Activated CD8-positive, alpha-beta memory T cell treated with anti-CD3 and anti-CD28 coated beads, Interleukin-2, amount 50 U/mL, for 48 hours (primary cell): ENCODE measurements at places on chromosomes 2 and 18.

DNA sequence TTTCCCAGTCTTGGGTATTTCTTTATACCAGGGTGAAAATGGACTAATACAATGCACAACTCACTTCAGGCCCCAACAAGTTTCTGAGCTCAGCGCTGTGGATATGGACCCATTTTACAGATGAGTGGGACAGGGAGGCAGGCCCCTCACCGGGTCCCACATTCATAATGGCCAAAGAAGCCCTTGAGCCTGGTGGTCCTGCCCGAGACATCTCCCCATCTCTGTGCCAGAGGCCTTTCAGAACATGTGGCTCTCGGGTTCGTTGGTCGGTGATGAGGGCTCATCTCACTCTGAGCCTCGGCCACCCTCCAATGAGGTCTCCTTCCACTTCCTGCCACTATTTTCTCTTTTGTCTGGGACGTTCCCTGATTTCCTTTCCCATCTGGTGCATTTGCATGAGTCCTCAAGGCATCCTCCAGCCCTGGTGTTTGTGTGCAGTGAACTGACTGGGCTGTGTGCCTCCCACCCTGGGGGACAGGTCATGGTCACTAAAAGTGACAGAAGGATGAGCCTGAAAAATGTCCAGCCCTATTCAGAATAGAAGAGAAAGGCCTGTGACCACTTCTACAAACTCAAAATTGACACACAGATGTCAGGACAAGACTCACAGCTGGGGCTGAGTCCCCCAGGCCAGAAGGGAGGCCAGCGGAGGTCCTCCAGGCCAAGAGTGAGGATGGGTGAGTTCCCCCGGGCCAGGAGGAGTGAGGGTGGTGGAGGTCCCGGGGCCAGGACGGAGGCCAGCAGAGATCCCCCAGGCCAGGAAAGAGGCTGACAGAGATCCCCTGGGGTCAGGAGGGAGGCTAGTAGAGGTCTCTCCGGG is 134.5 kb downstream of the PTGR3 start:
- DNase-seq: no peak

- no peak for DNase-seq
Measured at GRCh38 chr2:177161741-177162460, 50.7 kb upstream of the HNRNPA3 start.

DNA sequence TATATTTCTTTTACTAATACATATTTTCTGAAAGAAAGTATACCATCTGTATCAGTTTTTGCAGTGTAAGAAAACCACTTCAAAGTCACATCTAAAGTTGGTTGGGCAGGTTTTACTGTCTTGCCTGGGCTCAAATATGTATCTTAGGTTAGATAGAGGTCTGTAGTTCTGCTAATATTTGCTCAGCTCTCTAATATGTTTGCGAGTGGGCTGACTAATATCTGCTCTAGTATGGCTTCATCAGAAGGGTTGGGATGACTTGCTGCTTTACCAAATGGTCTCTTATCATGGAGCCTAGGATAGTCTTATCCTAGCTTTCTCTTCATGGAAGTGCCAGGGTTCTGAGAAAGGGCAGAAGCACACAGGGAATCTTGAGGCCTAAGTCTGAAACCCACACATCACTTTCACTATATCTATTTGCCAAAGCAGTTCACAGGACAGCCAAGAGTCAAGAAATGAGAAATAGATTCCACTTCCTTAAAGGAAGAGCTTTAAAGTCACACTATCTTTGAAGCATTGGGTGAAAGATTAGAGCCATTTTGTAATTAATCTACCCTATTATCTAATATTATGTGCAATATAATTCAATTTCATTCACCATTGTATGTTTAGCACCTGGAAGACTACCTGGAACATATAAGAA is 610.0 kb downstream of the KCNJ3 start:
- no peak for DNase-seq

- DNase-seq: no peak
Measured at GRCh38 chr2:28488083-28488830, 7.6 kb upstream of the PLB1 start.

- no peak for DNase-seq
Measured at GRCh38 chr18:8140841-8141501, 468.3 kb upstream of the RAB12 start.

DNA sequence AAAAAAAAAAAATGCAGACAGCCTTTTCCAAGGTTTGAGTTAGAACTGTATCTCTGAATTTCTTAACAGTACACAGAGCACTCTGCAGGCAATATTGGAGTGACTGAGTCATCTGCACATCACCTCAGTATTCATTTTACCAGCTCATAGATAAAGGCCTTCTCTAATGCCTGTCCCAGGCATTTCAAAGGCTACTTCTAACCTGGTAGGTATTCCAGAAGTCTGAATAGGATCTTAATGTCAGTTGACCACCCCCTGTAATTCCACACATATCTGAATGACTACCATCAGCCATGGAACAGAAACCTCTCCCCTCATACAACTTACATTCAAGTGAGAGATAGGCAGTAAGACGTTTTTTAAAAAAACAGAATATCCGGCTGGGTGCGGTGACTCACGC is 9.0 kb downstream of the METTL21A start:
- DNase-seq: no peak

DNA sequence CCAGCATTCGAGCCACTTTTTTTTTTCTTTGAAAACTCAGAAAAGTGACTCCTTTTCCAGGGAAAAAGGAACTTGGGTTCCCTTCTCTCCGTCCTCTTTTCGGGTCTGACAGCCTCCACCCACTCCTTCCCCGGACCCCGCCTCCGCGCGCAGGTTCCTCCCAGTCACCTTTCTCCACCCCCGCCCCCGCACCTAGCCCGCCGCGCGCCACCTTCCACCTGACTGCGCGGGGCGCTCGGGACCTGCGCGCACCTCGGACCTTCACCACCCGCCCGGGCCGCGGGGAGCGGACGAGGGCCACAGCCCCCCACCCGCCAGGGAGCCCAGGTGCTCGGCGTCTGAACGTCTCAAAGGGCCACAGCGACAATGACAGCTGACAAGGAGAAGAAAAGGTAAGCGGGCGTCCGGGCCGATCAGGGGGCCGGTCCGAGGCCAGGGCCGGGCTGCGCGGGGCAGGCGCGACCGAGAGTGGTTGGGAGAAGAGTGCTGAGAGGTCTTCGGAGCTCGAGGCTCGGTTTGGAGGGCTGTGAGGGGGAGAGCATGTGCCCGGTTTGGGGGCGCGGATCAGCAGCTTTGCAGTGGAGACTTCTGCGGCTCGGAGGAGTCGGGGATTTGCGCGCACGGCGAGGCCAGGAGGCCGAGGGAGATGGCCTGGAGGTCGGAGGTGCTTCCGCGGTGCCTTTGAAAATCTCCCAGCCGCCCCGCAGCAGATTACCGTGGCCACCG is 502 bp downstream of the EPAS1 start:
- peak; percentile 77 for DNase-seq

GRCh38 chr18:70188113-70188512 is 17.4 kb downstream of the RTTN start:
- no peak for DNase-seq

GRCh38 chr2:154261473-154262027 is 389.8 kb downstream of the GALNT13 start:
- no peak for DNase-seq

DNA sequence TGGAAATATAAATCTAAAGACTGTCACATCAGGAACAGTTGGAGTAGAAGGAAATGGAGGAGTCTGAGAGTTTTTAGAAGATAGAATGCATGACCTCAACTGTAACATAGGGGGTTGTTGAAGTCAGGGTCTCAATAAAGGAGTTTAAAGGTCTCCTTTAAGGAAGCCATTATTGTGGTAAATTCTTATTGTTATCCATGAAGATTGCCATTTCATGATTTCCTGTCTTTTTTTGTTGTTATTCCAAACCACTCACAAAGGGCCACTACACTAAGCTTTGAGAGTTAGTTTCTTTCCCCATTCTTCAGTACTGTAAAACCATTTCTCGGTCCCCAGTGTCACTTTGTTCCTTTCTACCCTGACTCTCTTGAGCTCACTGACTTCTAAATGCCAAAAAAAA is 134.0 kb downstream of the DTNA start:
- no peak for DNase-seq

DNA sequence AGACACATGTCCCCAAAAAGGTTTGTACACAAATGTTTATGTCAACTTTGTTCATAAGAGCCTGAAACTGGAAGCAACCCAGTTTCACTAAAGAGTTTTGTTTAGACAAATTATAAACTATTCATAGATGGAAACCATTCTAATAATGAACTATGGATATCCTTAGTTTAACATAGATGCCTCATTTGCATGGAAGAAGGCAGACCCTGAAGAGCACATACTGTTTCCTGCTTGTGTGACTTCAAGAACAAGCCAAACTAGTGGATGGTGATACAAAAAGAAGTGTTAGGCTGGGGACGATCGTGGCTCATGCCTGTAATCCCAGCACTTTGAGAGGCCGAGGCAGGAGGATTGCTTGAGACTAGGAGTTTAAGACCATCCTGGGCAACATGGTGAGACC is 48.1 kb downstream of the ACOXL start:
- DNase-seq: no peak

- DNase-seq: no peak
Measured at GRCh38 chr2:96914332-96914731, 44.5 kb upstream of the SEMA4C start.

GRCh38 chr18:63679820-63680606 is 18.3 kb upstream of the SERPINB3 start:
- no peak for DNase-seq

- DNase-seq: no peak
Measured at GRCh38 chr2:171404261-171404660, 29.5 kb downstream of the METTL8 start.

DNA sequence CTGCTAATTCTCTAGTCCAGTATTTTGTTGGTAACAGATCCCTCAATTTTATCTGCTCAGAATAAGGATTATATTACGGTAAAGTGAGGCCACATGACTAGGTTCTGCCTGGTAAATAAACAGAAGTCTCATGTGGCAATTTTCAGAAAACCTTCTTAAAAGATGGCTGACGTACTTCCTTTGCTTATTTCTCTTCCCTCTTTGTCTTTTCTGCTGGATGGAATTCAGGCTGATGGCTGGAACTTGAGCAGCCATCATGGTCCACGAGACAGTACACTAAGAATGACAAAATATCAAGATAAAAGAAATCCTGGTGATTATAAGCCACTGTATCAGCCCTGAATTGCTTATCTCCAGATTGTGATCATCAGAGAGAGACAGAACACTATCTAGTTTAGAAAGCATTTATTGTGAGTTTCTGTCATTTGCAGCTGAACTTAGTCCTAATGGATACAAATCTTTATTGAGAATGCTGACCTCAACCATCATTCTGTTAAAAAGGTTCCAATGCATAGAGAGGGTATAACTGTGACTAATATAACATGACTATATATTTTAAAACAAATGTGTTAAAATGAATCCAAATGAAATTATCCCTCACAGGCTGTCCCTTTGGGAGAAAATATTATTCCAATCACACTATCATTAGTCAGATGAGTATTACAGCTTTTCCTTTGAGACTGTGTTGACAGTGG is 31.8 kb upstream of the SLC8A1 start:
- DNase-seq: no peak

- no peak for DNase-seq
Measured at GRCh38 chr2:152352616-152353015, 17.6 kb downstream of the FMNL2 start.

GRCh38 chr18:71442731-71443141 is 1101.4 kb downstream of the CBLN2 start:
- DNase-seq: no peak

- no peak for DNase-seq
Measured at GRCh38 chr2:178256382-178257042, 62.2 kb downstream of the OSBPL6 start.

GRCh38 chr2:25131567-25132298 is 36.6 kb downstream of the POMC start:
- DNase-seq: peak; percentile 56

- no peak for DNase-seq
Measured at GRCh38 chr2:72293620-72294019, 146.0 kb upstream of the CYP26B1 start.

DNA sequence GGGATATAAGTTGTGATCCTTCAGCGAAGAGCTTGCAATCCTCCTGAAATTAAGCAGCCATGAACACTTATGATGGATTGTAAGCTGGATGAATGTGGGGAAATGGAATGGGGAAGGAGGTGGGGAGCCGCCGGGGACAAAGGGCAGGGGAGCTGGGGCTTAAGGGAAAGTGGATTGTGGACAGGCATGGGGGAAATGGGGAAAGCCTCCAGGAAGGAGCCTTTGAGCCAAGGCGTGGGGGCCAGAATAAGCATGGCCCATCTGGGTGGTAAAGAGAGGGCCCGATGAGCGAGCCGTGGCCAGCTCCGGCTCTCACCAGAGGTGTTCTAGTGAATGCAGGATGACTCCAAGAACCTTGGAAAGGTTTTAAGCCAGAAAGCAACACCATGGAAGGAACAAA is 124.0 kb downstream of the SMAD7 start:
- peak; percentile 28 for DNase-seq

DNA sequence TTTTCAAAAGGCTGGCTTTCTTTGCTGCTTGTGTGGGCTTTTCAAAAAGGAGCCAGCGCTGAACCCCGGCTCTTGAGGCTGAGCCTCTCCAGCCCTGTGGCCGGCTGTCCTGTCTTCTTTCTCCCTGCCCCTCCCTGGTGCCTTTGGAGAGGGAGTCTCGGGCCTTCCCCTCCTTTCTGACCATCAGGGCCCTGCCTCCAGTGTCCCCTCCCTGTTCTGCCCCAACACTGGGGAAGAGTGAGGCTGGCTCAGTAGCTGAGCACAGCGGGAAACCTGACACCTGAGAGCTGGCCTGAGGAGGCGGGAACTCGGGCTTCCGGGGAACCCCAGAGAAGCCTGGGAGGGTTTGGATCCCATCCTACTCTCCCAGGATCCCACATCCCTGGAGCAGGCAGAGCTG is 232.1 kb downstream of the LOXHD1 start:
- DNase-seq: no peak

DNA sequence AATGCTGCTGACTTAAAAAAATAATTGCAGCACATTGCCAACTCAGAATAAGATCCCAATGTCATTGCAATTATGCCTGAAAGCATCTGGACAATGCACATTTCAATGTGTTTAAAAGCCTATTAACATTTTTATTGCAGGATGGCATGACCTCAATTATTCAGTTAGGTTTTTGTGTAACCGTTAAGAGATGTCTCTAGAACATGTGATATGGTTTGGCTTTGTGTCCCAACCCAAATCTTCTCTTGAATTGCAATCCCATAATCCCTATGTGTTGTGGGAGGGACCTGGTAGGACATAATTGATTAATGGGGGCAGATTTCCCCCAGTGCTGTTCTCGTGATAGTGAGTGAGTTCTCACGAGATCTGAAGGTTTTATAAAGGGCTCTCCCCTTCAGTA is 43.2 kb upstream of the ZC3H15 start:
- no peak for DNase-seq

- DNase-seq: no peak
Measured at GRCh38 chr2:127644066-127645025, 1.6 kb upstream of the GPR17 start.

- no peak for DNase-seq
Measured at GRCh38 chr2:88829607-88830463, 138.4 kb downstream of the RPIA start.

DNA sequence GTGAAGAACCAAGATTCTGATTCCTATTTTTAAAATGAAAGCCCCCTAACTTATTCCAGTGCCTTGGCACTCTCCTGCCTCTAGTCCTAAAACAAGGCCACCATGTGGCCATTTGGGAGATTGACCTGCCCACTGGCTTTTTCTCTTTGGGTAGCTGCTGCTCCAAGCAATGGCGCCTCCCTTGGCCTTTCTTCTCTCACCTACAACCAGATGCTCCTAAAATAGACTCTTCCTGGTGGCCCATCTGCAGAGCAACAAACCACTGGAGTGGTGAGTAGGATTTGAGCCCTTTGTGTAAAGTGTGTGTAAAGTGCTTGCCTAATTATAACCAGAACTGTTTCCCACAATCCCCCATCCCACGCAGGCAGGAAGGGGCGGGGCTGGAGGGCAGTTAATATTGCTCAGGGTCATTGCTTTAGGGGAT is 114.2 kb downstream of the FHOD3 start:
- no peak for DNase-seq

- DNase-seq: no peak
Measured at GRCh38 chr2:96842600-96842999, 1.2 kb downstream of the ANKRD23 start.
